ENCODE measurements at places on chromosomes 16 and 17. TPM values are rescaled to one million over a fixed set of nuclear protein-coding genes. Genes with fewer than 3 reads are reported as not detected.

DNA sequence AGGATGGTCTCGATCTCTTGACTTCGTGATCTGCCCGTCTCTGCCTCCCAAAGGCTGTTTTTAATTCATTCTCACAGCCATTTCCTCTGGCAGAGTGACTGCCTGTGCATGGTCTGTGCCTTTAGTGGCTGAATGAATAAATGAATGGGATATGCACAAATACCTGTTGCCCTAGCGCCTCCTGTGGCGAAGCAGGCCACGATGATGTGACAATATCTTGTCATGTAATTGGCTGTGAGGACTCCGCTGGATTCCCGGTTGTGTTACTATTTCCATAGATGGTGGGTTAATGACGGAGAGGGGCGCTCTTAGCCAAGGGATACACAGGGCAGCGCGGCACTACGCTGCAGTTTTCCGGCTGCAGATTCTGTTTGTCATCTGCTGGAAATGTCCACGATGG lies 26.8 kb upstream of the ENDOV start:
- no peak for DNase-seq

DNA sequence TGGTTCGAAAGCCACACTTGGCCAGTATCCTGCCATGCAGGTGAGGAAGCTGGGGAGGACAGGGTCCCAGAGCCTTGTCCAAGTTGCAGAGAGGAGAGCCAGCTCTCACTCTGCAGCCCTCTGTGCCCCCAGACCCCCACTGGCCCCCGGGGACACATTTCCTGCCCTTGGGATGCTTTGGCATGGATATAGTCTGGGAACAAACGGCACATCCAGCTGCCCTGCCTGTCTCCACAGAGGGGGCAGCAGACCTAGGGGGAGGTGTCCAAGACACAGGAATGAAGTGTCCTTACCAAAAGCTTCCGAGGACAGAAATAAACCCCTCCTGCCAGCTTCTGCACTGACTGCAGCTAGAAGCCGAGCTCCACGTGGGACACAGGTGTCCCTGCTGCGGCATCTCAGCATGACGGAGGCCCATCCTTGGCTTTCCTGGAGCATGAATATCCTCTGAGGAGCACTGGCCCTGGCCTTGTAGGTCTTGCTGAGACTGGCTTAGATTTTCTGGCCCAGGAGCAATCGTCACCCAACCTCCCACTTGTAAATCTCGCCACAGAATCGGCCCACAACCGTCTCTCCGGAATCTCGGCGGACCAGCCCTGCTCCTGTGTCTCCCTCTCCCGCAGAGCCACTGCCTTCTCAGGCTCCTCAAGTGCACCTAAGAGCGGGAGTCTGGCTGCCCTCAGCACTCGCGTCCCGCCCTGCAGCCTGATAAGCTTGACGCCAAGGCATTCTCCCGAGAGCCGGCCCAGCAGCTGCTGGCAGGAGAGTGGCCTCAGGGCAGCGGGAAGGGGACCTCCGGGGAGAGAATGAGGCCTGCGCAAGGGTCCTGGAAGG lies 1.1 kb upstream of the CAPN15 start:
- DNase-seq = peak; percentile 49

POLR3K gene
- total RNA-seq = 10.8 TPM

- no peak for DNase-seq
Observed at GRCh38 chr16:49600536-49600935, 226.9 kb downstream of the C16orf78 start.

DPEP3 gene
- total RNA-seq = not detected
